ENCODE measurements at places on chromosomes 2 and 18.
A peak's percentile ranks its signal among the peaks of the same experiment; 100 is the strongest.

DNA sequence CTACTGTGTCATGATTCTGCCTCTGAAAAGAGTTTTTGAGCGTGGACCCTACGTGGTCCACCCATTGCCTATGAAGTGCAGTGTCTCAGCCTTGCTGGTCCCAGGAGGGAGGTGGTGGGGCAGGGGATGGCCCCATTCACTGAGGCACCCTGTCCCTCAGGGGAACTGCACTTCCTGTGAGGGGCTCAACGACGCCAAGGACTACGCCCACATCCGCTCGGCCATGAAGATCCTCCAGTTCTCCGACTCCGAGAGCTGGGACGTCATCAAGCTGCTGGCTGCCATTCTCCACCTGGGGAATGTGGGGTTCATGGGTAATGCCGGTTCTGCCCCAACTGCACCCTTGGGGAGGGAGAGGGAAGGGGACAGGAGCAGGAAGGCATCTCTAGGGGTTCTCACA is 42.5 kb downstream of the MYO7B start:
- DNase-seq: no peak

- no peak for DNase-seq
These were observed 6.3 kb upstream of the OTOS start for GRCh38 chr2:240146627-240147278.

GRCh38 chr2:23456881-23457760 is 72.1 kb downstream of the KLHL29 start:
- DNase-seq: peak; percentile 25

DNA sequence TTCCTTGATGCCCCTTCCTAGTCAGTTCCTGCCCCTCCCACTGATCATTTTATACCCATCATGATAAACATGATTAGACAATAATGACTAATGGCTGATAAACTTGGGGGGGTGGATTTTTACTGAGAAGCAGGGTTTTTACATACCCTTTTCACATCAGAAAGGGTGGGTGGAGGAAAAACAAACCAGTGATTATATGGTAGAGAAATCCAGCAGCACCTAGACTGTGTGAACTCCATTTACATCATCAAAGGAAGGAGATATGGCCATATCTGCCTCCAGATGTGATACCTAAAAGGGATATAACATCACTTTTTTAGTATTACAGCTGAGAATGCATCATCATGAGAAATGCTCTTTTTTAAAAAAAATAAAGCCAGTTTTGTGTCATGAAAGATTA is 89.9 kb downstream of the ANKRD12 start:
- DNase-seq: no peak

- DNase-seq: peak; percentile 65
These were observed 183.7 kb downstream of the INO80D start for GRCh38 chr2:205902041-205902899.

GRCh38 chr18:36308711-36309435 is 11.4 kb downstream of the FHOD3 start:
- no peak for DNase-seq

DNA sequence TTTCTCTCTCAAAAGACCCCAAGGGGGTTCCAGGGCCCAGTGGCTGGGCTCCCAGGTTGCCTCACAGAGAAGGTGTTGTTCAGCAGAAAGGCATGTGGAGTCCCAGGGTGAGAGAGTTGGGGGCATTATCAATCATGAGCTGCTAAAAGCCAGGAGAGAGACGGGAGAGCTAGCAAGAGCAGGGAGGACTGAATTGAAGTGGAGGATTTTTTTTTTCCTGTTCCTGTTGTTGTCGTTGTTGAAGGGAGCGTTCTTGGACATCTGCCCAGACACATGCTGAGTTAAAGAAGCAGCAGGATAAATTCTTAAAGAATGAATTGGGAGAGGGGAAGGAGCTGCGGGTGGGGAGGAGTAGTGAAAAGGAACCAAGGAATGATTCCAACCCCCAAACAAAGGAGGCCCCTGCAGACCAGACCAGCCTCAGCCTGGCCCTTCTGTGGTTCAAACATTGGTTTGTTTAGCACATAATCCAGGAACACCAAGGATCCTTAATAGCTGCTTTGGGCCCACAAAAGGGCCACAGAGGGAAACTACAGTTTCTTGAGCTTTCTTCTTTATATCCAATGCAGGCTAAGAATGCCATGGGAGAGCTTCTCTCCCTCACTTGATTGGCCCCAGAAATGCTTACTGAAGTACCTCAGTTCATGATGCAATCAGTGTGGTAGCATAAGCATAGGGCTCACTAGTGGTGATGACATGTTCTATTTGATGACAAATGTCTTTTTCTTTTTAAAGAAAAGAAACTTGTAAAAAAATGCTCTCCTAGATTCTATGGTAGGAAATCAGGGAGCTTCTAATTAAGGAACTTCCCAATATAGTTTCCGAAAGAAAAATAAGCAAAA is 146.0 kb downstream of the SETBP1 start:
- peak; percentile 94 for DNase-seq

DNA sequence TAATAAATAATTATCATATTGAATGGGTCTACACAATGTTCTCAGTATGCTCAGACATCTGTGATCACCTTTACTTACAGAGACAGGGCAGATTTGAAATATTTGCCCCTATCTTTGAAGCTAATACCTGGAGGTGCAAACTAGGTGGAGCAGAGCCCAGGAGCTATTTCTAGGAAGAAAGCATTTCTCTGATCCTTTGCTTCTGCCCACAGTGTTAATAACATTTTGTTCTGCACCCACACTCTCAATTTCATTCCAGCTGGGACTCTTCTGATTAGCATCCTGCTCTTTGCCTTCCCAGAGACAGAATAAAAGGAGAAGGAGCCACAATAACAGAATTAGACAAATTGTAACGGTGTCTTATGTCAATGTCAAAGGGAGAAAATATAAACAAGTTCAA is 11.6 kb upstream of the SCN2A start:
- no peak for DNase-seq

DNA sequence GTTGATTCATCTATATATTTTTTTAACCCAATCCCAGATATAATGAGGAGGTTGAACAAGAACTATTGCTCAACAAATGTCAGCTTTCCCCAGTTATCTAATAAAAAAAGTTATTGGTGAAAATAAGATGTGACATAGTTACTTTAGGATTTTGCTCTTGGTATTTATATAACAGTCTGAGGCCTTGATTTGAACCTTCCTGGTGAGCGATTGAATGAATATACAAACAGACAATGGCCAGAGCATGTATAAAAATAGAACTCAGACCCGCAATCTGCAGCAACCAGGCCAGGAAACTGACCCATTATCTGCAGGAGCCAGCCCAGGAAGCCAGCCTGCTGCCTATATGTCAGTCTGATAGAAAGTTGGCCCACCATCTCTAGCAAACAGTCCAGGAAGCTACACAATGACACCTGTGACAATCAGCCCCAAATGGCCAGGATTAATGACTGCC is 81.6 kb downstream of the HS6ST1 start:
- peak; percentile 60 for DNase-seq

DNA sequence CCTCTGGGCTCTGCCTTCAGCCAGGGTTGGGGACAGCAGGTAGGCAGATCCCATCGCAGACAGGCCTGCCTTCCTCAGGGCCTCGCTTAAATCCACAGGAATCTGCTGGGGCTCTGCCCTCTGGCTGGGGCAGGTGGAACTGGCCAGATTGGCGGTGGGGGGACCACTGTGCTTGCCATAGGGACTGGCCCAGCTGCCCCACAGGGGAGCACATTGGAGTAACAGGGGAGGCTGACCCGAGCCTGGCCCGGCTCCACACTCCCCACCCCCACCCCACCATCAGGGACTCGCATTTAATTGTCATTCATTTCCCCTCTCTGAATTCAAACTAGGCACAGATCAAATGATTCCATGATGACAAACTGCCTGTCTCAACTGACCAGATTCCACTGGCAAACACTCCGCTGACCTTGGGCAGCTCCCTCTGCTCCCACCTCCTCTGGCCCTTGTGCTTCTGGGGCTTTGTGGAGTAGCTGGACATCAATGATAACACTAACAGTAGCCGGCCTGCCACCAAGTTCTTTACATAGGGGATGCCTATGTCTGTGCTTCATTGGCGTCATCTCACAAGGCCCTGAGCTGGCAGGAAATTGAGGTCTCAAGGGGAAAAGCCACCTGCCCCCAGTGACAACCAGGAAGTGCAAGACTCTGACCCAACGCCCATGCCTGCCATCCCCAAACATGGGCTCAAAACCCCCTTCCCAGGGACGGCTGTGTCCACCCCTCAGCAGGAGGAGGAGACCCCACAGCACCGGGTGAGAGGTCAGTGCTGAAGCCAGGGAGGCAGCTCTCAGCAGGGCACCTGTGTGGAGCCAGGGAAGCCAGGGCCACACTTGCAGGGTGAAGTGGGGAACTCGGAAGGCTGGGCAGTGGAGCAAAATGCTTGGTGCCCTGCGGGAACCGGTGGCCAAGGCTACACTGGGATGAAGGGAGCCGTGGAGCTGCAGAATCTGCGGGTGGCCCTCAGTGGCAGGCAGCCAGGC is 2.1 kb upstream of the B3GNT7 start:
- DNase-seq: no peak

- DNase-seq: no peak
These were observed 70.9 kb downstream of the APOB start for GRCh38 chr2:20972792-20973565.

DNA sequence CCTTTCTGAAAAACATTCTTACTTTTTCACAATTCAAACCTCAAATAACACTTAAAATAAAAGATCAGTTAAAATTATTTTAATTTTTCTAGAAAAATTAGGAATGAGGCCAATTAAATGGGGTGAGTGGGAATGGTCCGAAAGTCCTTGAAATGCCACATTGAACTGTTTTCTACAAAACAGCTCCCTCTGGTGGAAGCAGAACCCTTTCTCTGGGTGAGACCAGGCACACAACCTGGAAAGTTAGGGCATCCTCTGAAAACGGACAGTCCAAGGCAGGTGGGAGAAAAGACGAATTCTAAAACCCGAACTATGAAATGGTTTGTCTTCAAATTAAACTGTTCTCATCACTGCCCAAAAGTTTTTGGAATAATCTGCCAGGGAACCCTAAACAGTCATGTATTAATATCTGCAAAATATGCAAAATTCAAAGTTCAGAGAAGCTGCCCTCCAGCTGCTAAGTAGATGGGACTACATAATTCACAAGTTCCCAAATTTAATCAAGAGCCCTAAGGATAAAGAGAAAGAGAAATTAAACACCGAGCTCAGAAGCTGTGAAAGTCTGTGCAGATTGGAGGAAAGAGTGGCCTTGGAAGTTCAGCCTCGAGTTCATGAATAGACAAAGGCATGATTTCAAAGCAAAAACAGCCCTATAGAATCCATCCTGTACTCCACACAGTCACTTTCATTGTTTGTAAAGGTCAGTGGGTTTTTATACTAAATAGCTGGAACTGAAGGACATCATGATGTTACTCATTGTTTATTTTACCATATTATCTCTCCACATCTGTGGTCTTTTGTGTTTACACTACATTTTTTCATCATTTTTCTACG is 108.3 kb downstream of the PIEZO2 start:
- peak; percentile 76 for DNase-seq

GRCh38 chr2:39138837-39139211 is 18.0 kb upstream of the SOS1 start:
- DNase-seq: no peak

- DNase-seq: no peak
These were observed 56.3 kb upstream of the MCFD2 start for GRCh38 chr2:46971929-46972328.
